Aorta (tissue), 5 donors: ENCODE measurements at places on chromosomes 3 and 15. TPM values are rescaled to one million over a fixed set of nuclear protein-coding genes. Genes with fewer than 3 reads are reported as not detected.

ZPLD1 gene
- 0.15 TPM for total RNA-seq

CFAP20DC gene
- total RNA-seq: 0.39 TPM

CCDC174 gene
- 19.3 TPM for total RNA-seq

TIPIN gene
- 4.2 TPM for total RNA-seq

DNA sequence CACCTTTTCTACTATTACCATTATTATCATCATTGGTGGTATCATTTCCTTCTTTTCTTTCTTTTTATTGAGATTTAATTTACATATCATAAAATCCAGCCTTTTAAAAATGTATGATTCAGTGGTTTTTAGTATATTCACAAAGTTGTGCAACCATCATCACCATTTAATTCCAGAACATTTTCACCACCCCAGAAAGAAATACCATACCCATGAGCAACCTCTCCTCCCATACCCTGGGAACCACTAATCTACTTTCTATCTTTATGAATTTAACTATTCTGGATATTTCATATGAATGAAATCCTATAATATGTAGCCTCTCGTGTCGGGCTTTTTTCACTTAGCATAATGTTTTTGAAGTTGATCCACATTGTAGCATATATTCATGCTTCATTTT is 29.1 kb downstream of the AAGAB start:
- no peak for DNase-seq

- no peak for DNase-seq
Observed at GRCh38 chr15:54364961-54365360, 386.7 kb downstream of the UNC13C start.

GRCh38 chr15:28246605-28247004 is 75.4 kb downstream of the HERC2 start:
- DNase-seq: no peak

DNA sequence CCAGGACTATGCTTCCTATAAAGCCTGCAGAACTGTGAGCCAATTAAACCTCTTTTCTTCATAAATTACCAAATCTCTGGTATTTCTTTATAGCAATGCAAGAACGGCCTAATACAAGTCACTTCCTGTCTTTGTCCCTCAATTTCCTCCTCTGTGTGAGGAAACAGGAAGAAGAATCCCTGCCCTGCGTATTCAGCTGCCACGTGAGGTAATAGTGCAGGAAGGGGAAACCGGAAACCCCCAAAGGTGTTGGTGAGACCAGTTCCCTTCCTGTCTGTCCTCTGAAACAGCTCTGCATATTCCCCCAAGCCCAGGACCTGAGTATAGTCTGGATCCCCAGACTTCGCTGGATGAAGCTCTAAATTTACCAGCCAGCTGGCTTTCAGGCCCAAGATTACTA is 18.1 kb upstream of the PTPN23 start:
- DNase-seq: no peak

- no peak for DNase-seq
Observed at GRCh38 chr3:57910990-57911389, 97.2 kb upstream of the FLNB start.

DNA sequence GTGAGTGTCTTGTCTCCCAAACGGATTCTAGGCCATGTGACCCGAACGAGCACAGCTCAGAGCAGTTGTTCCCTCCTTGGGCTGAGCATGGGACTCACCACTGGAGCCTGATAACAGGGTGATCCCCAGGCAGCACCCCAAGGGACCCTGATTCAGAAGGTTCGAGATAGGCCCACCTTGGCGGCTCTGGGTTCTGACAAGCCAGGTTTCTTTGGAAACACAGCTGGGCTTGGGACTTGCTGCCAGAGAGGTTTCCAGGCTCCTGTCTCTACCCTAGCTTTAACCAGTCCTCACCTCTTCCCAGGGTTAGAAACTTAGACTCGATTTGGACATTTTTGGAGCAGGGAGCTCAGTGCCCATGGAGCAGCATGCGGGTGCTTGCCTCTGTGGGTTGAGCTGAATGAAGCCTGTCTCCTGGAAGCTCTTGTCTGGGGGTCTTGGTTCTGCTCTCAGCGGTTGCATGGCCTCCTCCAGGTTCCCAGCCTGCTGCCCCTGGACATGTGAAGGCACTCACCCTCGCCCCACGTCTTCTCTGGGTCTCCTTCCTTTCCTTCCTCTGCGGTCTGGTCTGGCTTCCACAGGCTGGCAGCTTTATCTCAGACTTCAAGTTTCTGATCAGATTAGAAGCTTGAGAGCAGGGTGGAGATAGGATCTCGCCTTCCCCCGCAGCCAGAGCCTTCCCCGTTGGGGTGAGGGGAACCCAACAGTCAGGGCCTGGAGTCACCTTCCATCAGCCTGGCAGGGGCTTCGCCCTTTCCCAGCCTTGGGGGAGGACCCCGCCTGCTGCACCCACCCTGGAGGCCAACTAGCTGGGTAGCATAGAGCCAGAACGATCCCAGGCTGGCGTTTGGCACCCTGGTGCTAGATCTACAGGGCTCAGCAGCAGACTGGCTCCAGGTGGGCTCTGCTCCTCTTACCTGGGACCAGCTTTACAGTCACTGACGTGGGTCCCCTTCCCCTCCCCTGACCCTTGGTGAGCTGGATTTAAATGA is 21.0 kb downstream of the PAQR5 start:
- no peak for DNase-seq

DNA sequence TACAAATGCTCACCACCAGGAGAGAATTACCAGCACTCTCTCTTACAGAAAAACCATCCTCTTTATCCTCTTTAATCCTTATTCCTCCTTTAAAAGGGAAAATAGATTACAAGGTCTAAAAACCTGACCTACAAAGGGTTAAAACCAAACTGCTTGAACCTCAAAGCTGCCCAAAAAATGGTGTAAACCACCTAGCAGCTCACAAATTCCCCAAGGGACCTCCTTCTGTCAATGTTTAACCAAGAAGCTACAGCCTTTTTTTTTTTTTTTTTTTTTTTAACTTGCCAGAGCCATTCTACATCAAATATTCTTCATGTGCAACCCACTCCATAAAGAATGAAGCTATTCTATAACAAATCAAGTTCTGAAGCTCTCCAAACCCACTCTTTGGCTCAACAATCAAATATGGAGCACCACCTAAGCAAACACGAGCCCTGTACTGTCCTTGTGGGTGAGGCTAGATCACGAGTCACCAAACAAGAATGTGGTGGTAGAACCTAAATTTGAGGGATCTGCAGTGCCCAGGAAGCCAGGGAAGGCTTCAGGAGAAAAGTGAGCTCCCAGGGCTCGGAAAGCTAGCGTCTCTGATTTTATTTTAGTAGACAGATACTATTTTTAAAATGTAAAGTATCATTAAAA is 20.1 kb downstream of the OSBPL10 start:
- DNase-seq: no peak

DNA sequence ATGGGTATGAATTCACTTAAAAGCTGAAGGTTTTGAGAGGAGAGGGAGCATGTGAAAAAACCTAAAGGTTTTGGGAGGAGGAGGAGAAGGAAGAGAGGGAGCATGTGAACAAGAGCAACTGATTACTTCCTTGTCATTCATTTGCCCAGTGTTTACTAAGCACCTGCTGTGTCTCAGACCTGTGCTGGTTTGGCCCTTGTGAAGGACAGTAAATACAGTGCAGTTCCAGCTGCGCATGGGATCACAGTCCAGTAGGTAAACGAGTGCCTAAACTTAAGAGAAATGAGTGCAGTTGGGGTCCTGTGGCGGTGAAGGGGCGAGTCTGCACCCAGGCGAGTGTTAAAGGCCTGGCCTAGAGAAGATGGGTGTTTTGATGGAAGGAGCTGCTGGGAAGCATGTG is 38.6 kb downstream of the IGF1R start:
- DNase-seq: no peak

GRCh38 chr3:184354121-184354728 is 7.2 kb downstream of the CLCN2 start:
- peak; percentile 53 for DNase-seq

GRCh38 chr3:149480326-149481017 is 6.0 kb downstream of the TM4SF4 start:
- peak; percentile 87 for DNase-seq

DNA sequence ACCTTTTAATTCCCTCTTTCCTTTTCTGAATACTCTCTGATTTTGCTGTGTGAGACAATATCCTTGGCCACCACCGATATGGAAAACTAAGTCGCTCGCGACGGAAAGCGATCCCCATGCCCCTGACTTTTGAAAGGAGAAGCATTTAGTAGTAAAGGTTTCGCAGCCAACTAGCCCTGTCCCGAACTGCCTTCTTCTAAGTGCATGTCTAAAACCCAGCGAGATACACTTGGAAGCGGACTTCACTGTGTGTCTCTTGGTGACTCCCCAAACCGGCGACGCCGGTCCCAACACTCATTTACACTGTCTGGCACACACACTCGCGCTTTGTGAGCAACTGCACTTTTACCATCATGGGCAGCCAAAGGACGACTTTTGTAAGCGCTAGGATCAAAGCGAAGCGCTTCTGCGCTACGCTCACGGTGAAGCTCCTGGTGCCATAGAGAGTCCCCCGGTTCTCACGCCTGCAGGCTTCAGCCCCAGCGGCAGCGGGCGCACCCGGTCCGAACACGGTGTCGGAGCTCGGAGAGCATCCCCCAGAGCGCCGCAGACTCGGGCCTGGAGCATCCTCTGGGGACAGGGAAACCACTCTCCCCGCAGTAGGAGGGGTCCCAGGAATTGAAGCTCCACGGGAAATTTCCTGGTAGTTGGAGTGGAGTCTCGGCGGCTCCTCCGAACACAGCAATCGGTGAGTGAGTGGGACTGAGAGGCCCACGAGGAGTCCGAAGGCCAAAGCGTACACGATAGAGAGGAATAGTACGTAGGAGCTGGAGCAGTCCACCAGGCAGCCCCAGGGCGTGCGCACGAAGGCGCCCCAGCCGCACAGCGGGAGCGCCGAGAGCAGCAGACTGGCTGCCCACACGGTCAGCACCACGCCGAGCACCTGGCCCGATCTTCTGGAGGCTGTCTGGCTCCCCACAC is 1.4 kb downstream of the GPR149 start:
- peak; percentile 61 for DNase-seq

DNA sequence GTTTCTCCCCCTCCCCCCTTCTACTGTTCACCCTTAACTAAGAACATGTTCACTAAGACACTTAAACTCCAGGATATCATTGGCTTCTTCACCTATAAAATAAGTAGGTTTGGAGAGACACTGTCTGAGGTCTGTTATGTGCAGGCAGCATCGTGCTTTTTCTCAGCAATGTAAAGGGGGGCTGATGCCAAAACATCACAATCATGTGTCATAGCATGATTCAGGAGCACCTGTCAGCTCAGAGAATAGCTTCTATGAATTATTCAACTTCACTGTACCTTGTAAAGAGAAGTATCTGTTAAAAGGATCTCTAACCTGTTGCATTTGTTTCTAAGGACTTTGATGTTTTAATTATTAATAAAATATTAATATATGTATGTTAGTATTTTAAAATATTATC is 211.4 kb upstream of the EPHA3 start:
- DNase-seq: no peak

GRCh38 chr15:59539799-59540198 is 71.8 kb upstream of the GCNT3 start:
- DNase-seq: no peak

- no peak for DNase-seq
Observed at GRCh38 chr3:147414390-147415138, 5.4 kb downstream of the ZIC1 start.
